ENCODE measurements at places on chromosomes 4 and X. TPM values are rescaled to one million over a fixed set of nuclear protein-coding genes. Genes with fewer than 3 reads are reported as not detected.

The RAB9B gene
- total RNA-seq, result 0.45 TPM

The FAM236B gene
- total RNA-seq, result not detected

The FANCB gene
- total RNA-seq, result 10.0 TPM

The LRP2BP gene
- total RNA-seq, result 0.45 TPM

The INTU gene
- 0.81 TPM for total RNA-seq

All from natural killer cell treated with Interleukin-12 subunit alpha and Interleukin-12 subunit beta and Interleukin-15 and Interleukin-18, amount 100 ng/mL, for 72 hours (primary cell).